GM23248 (cell line): ENCODE measurements at places on chromosomes 6 and 20. TPM values are rescaled to one million over a fixed set of nuclear protein-coding genes. Genes with fewer than 3 reads are reported as not detected.

The MRPL2 gene
- 18.5 and 19.7 TPM in 2 replicates for total RNA-seq

The GDAP1L1 gene
- total RNA-seq = not detected in 2 replicates

The RAB32 gene
- total RNA-seq = 103 and 165 TPM in 2 replicates

The MAS1 gene
- not detected in 2 replicates for total RNA-seq

The PGC gene
- total RNA-seq = not detected in 2 replicates

The HLA-DMB gene
- total RNA-seq = not detected in 2 replicates

The POM121L2 gene
- not detected in 2 replicates for total RNA-seq

The IRAK1BP1 gene
- 4.2 and 4.6 TPM in 2 replicates for total RNA-seq

The ANGPT4 gene
- total RNA-seq = not detected in 2 replicates

The CENPW gene
- 7.3 TPM in 1 of 2 replicates, not detected in the other for total RNA-seq

The PRDM13 gene
- total RNA-seq = not detected in 2 replicates

The FAM217A gene
- not detected in 2 replicates for total RNA-seq

The KLHDC3 gene
- total RNA-seq = 124 and 129 TPM in 2 replicates

The THBS2 gene
- total RNA-seq = 124 and 137 TPM in 2 replicates

The UBE2C gene
- 33.8 and 38.8 TPM in 2 replicates for total RNA-seq

The SIRPD gene
- not detected in 2 replicates for total RNA-seq

The MYLK4 gene
- total RNA-seq = 0.43 and 0.51 TPM in 2 replicates

The NKAIN2 gene
- total RNA-seq = not detected in 2 replicates

The CD83 gene
- total RNA-seq = 1.5 and 5.1 TPM in 2 replicates

The C20orf202 gene
- not detected in 2 replicates for total RNA-seq

The BPIFB1 gene
- not detected in 2 replicates for total RNA-seq

The CDSN gene
- not detected in 2 replicates for total RNA-seq

The SEMG1 gene
- not detected in 2 replicates for total RNA-seq

The TFAP2A gene
- 1.9 and 2.5 TPM in 2 replicates for total RNA-seq

The PLAGL2 gene
- total RNA-seq = 2.1 and 4.2 TPM in 2 replicates

The BPIFB3 gene
- not detected in 2 replicates for total RNA-seq

The TNNC2 gene
- total RNA-seq = not detected in 2 replicates

The LINC00237 gene
- not detected in 2 replicates for total RNA-seq

The TCP11 gene
- not detected in 2 replicates for total RNA-seq

The CDH22 gene
- not detected in 2 replicates for total RNA-seq

The ADGB gene
- not detected in 2 replicates for total RNA-seq

The VWA7 gene
- total RNA-seq = 0.54 TPM in 1 of 2 replicates, not detected in the other

The PLCG1 gene
- total RNA-seq = 29.8 and 32.6 TPM in 2 replicates

The TMX4 gene
- total RNA-seq = 20.4 and 27.7 TPM in 2 replicates

The HSP90AB1 gene
- total RNA-seq = 686 and 732 TPM in 2 replicates

The COL21A1 gene
- 0.11 TPM in 1 of 2 replicates, not detected in the other for total RNA-seq

The OR2H2 gene
- total RNA-seq = not detected in 2 replicates

The MTFR2 gene
- total RNA-seq = not detected in 2 replicates

The FAXC gene
- 0.76 and 1.8 TPM in 2 replicates for total RNA-seq

The ARHGAP40 gene
- total RNA-seq = not detected in 2 replicates

The CST4 gene
- not detected in 2 replicates for total RNA-seq

The RSPO3 gene
- 0.13 and 1.4 TPM in 2 replicates for total RNA-seq

The EEF1A2 gene
- total RNA-seq = 0.43 TPM in 1 of 2 replicates, not detected in the other

The ANKRD66 gene
- not detected in 2 replicates for total RNA-seq

The PROKR2 gene
- not detected in 2 replicates for total RNA-seq

The TP53INP2 gene
- total RNA-seq = 2.4 and 3.9 TPM in 2 replicates

The GATA5 gene
- total RNA-seq = not detected in 2 replicates

The RIPOR3 gene
- 0.76 TPM in 1 of 2 replicates, not detected in the other for total RNA-seq

The CEP162 gene
- total RNA-seq = 2.4 and 3.0 TPM in 2 replicates

The RBBP8NL gene
- total RNA-seq = not detected in 2 replicates

The SDCBP2 gene
- total RNA-seq = 4.9 and 5.5 TPM in 2 replicates

The TSHZ2 gene
- 13.4 and 18.5 TPM in 2 replicates for total RNA-seq
